Activated CD4-positive, alpha-beta T cell treated with anti-CD3 and anti-CD28 coated beads for 36 hours (primary cell): ENCODE measurements at places on chromosomes 2 and 18.

DNA sequence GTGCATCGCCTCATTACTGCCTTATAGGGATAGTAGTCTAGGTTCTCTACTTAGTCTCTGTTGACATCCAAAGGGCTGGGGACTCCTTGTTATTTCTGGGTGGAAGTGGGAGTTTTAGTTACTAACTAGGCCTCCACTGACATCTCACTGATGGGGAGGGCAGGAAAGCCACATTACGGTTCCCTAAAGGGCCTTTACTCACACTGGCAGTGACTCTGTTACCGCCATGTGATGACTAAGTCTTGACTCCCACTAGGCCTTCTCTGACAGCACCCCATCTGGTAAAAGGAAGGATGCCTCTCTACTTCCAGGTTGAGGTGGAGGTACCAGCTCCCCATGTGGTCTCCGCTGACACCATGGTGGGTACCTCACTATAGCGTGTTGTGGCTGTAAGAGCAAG, 14.0 kb upstream of the BCL2L11 start:
- DNase-seq: peak; percentile 37

DNA sequence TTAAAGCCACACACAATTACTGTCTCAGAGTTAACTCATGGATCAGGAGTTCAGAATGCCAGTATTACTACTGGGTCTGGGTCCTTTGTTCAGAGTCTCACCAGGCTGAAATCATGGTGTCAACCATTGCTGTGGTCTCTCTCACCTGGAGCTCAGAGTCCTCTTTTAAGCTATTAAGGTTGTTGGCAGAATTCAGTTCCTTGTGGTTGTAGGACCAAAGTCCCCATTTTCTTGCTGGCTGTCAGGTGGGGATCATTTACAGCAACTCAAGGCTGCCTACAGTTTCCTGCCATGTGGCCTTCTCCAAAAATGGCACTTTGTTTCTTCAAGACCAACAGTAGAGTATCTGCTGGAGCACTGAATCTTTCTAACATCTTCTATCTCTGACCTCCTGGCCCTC, 113.5 kb downstream of the EXOC6B start:
- DNase-seq: no peak

DNA sequence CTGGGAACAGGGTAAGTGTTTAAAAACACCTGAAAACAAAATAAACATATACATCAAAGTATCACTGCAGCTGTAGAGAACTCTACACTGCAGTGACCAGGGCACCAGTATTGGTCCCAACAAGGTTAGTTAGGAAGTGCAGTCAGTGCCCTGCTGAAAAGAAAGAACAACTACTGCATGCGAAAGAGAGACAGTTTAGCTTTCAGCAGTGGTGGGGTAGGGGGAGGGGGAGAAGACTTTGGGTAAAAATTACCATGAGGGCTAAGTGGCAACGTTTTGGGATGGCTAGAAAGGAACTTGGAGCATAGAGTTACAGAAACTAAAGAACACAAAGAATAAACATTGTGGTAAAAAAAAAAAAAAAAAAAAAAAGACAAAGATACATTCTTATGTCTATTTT, 112.1 kb downstream of the UPP2 start:
- no peak for DNase-seq

- no peak for DNase-seq
Observed at GRCh38 chr18:22337306-22337705, 80.4 kb downstream of the CTAGE1 start.

- DNase-seq: no peak
Observed at GRCh38 chr18:29853126-29853525, 1189.4 kb downstream of the DSC3 start.

DNA sequence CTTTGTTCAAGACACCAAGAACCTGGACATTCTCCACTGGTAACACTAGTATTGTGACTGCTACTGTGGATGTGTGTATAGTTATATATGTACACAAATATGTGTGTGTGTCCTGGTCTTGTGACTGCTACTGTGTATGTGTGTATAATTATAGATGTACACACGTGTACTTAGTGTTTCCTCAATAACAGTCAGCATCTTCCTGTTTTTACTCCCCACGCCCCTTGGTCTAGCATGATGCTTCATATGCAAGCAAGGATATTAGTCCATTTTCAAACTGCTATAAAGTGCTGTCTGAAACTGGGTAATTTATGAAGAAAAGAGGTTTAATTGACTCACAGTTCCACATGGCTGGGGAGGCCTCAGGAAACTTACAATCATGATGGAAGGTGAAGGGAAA, 802.7 kb downstream of the RNF144A start:
- no peak for DNase-seq

DNA sequence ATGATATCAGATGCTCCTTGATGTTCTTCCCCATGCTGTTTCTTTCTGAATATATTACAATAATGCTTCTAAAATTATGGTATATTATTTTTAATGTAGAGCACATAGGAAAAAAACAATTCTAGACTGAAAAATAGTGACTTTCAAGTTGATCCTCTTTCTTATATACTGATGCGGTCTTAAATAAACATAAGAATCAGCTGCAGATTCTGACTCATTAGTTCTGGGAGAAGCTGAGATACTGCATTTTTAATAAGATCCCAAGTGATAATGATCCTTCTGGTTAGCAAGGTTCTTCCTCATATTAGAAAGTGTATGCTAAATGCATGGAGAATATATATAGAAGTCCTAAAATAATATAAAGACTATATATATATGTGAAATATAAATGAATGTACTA, 124.9 kb downstream of the XIRP2 start:
- DNase-seq: no peak
